ENCODE measurements at places on chromosomes 16 and 17.

DNA sequence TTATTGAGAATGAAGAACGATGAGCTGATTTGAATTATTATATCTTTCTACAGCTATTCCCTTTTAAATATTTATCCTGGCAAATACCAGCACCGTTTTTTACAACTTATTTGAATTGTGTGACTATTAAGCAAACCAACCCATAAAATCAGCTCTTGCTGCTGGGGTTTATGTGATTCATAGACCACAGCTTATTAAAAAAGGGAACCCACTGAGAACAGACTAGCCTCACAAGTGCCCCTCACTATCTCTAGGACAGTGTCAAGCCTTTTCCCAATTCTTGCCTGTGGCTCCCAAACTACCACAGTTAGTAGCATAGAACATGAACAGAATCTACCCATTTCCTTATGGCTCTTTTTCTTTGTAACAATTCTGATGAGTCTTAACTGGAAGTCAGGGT, 6.1 kb upstream of the LIG3 start:
- no peak for DNase-seq

DNA sequence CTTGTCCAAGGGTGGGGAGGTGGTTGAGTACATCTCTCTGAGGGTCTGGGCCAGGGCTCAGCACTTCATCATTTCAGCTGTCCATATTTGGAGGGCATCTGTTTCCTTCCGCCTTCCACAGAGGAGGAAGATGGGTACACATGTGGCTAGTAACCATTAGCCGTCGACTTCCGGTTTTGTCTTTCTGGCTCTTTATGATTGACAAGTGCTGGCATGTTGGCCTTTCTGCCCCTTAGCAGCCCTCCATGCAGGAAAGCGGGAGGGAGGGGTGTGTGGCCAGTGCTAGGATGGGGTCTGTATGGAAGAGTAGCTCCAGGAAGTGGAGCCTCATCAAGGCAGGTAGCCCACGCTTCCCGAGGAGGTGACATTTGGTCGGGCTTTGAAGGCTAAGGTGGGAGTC, 69.6 kb downstream of the RAI1 start:
- DNase-seq, result no peak

DNA sequence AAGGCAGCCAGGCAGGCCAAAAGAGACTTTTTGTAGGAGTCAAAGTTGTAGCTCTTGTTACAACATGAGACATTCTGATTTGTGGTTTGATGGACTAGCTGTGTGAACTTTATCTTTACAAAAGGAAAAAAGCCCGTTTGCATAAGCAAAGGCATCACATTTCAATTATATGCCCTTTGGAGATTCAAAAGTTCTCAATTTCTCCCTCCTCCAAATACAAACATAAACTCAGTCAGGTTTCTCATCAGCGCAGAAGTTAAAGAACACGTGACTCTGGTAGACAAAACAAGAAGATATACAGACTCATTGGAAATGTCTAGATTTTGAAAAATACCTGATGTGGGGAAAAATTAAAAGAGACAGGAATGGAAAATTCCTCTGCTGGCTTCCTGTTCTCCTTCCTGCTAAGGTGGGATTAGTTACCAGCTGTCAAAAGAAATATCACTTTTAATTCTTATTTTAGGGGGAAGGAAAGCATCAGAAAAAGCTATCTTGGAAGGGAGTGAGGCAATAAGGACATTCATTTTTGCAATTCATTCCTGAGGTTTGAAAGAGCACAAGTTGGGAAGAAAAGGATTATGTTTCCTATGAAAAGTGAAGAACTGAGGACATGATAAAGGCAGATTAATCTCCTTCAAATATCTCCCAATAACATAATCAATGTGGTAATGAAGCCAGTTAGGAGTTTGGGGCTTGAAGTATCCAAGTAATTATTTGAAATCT, 4.6 kb upstream of the KCNJ16 start:
- DNase-seq, result no peak

DNA sequence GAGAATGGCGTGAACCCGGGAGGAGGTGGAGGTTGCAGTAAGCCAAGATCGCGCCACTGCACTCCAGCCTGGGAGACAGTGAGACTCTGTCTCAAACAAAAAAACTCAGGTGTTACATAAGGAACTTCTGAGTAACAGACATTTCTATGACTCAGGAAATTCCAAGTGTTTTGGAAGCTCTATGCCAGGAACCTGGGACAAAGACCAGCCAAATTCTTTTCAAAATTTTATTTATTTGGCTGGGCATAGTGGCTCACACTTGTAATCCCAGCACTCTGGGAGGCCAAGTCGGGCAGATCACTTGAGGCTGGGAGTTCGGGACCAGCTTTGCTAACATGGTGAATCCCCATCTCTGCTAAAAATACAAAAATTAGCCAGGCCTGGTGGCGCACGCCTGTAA, 5.2 kb upstream of the SH2B1 start:
- no peak for DNase-seq

DNA sequence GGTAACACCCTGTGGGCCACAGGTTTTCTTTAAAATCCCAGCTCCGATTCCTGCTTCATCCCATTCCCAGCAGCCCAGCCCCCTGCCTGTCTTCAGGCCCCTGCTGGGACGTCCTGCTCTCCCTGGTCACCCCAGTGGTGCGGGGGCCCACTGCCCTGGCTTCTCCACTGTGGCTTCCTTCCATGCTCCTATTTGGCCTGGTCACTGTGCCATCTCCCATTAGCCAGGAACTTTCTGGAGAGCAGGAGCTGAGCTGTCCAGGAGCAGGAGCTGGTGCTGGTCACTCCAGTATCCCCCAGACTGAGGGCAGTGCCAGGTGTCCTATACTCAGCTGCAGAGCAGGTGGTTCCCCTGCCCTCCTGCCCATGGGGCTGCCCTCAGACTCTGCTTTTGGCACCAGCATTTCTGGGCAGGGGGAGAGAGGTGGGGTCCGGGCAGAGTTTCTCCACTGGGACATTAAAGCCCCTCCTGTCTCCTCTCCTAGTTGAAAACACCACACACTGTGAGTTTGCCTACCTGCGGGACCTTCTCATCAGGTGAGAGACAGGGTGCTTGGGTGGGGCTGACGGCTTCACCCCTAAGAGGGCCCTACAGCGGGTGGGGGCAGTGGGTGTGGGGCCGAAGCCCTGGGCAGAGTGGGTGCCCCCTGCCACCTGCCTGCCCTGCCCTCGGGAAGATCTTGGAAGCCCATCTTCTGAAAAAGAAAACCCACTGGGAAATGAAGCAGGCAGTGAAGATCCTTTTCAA, 356.2 kb downstream of the SEC14L1 start:
- no peak for DNase-seq

DNA sequence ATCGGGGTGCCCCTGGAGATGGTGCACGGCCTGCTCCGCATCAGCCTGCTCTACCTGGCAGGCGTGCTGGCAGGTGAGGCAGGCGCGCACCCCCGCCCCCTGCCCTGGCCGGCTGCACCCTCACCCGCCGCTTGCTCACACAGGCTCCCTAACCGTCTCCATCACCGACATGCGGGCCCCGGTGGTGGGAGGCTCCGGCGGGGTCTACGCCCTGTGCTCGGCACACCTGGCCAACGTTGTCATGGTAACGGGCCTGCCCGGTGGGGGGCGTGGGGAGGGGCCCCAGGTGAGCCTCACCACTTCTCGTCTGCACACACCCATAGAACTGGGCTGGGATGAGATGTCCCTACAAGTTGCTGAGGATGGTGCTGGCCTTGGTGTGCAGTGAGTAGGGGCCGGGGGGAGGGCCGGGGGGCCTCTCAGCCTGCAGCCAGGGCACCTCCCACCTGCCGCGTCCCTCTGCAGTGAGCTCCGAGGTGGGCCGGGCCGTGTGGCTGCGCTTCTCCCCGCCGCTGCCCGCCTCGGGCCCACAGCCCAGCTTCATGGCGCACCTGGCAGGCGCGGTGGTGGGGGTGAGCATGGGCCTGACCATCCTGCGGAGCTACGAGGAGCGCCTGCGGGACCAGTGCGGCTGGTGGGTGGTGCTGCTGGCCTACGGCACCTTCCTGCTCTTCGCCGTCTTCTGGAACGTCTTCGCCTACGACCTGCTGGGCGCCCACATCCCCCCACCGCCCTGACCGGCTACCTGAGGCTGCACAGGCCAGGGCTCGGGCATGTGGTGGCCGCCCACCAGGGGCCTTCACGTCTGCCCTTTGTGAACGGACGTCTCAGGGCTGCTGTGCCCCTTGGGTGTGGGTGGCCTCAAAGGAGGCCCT, 2.1 kb downstream of the RHBDL1 start:
- DNase-seq, result no peak

GRCh38 chr17:58262149-58262548, 18.6 kb downstream of the MPO start:
- DNase-seq, result no peak

DNA sequence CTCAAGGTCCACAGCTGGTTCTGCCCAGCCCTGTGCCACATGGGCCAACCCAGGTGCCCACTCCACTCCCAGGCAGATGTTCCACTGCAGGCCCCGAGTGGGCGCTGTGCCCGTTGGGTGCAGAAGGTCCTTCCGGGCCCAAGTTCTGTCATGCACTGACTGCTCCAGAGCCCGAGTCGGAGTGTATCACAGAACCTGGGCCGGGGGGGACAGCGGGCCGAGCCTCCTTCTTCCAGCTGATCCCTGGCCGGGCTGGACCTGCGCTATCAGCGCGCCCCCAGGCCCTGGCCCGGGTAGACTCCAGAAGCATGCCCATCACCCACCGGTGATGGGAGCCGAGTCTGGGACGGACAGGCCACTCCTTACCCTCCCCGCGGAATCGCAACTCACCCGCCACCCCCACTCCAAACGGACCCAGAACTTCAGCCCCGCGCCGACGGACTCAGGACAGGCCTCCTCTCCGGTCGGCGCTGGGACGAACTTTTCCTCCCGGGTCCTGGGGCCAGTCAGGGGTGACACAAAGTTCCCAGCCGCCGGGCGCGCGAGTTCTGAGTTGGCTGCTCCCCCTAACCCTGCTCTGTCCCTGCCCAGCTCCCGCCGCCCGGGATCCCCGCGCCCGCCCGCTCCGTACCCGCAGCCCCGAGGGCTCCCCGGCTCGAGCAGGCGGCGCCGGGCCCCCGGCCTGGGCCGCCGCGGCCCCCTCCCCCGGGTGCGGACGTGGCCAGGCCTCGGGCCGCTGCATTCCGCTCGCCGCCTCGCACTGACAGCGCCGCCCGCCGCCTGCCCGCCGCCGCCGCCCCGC, at the start of gene COPZ2:
COPZ2 (minus strand) TSS at position 762 of the 802 bp plus-strand sequence; CDS start at position 742, 20 bp downstream.
- no peak for DNase-seq

GRCh38 chr17:62017496-62017895, 47.6 kb downstream of the MED13 start:
- no peak for DNase-seq

DNA sequence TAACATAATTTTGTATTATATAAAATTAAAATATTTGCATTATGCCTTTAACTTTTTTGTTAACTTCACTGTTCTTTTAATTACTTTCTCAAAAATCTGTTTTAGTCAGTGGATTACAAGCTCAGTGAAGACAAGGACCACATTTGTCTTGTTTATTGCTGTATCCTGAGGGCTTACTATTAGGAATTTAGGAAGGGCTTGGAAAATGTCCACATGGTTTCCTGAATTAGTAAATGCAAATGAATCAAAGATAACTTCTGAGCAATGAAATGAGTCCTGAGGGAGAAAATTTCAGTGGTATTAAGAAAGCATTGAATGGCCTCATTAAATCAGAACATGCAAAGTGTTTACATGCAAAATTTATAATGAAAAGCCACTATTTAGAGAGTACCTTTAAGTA, 1293.2 kb upstream of the GOT2 start:
- no peak for DNase-seq

DNA sequence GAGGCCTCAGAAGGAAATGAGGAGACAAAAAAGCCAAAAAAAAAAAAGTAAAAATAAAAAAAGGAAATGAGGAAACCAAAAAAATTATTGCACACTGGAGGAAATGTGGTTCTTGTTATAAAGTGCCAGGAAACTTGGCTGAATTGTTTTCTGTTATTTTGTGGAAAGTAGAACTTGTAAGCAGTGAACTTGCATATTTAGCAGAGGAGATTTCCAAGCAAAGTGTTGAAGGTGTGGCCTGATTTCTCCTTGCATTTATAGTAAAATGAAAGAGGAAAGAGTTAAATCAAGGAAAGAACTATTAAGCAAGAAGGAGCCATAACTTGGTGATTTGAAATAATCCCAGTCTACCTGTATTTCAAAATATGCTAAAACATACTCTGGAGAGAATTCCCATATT, 34.1 kb upstream of the CPPED1 start:
- no peak for DNase-seq

GRCh38 chr16:85443531-85443930, 169.6 kb upstream of the GSE1 start:
- no peak for DNase-seq

- DNase-seq, result no peak
Observed at GRCh38 chr16:11149011-11149616, 106.9 kb downstream of the SOCS1 start.

- no peak for DNase-seq
Observed at GRCh38 chr17:6191405-6192324, 121.5 kb downstream of the WSCD1 start.

DNA sequence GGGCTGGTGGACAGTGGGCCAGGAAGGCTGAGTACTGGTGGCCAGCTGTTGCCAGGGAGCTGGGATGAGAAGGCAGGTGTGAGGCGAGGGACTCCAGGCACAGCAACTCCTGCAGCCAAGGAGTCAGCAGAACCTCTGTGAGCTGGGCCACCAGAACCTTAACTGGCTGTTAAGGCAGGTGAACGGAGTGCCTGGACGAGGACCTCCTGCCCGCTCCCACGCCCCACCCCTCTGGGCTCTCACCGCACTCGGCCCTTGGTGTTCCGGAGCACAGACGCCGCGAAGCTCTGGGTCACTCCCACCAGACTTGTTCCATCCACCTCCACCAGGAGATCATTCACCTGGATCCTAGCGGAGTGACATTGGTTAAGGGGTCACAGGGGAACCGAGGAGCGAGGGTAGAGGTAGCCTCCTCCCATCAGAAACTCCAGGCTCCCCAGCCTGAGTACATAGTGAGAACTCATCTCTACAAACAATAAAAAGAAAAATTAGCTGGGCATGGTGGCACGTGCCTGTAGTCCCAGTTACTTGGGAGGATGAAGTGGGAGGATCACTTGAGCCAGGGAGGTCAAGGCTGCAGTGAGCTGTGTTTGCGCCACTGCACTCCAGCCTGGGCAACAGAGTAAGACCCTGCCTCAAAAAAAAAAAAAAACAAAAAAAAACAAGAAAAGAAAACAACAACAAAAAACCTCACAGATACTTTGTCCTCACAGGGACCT, 9.3 kb downstream of the PPP1R9B start:
- no peak for DNase-seq

- no peak for DNase-seq
Observed at GRCh38 chr16:1647856-1648255, 30.2 kb upstream of the JPT2 start.

GRCh38 chr17:61659437-61659836, 68.4 kb upstream of the NACA2 start:
- DNase-seq, result no peak

GRCh38 chr16:12729448-12729847, 74.2 kb downstream of the CPPED1 start:
- DNase-seq, result no peak

GRCh38 chr17:7989781-7990655, 12.4 kb upstream of the GUCY2D start:
- DNase-seq, result peak; percentile 7
